Endodermal cell (in vitro differentiated cells): ENCODE measurements at places on chromosomes 6 and 20. TPM values are rescaled to one million over a fixed set of nuclear protein-coding genes. Genes with fewer than 3 reads are reported as not detected.

ADGRG6 gene
- 20.4 and 23.4 TPM in 2 replicates for total RNA-seq

GRCh38 chr6:161446949-161447348 lies 173.1 kb upstream of the AGPAT4 start:
- DNase-seq = no peak

SNX9 gene
- total RNA-seq = 30.6 and 31.7 TPM in 2 replicates

DNA sequence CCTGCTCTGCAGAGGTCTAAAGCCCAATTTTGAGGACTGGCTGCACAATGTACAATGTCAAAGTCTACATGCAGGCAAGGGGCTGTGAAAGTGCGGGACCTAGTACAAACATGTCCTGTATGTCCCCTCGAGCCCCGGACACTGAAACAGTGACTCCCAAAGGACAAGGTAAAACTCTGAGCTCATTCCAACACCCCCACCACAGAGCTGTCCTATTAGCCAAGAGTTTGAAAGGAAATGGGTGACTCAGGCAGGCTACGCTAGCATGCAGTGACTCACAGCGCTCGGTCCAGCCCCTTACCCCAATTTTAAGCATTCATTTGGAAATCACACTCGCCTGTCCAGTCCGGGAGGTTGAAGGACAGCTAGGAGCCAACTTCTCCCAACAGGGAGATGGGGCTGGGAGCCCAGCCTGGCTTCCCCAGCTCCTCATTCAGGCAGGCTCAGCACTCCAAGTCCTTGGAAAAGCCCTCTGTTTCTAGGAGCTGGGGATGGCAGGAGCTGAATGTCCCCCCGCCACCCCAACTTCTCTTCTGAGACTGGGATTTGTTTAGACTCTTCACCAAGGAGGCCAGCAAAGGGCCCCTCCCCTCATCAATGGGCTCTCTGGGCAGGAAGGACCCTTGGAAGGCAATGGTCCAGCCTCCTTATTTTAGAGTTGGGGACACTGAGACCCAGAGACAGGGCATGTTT lies 3.9 kb downstream of the SDC4 start:
- DNase-seq = peak; percentile 67

CD40 gene
- total RNA-seq = 12.1 to 21.3 TPM (median 16.4 TPM) in 3 replicates
